IPS DF 6.9 (cell line): ENCODE measurements at places on chromosomes 7 and 10.

- no peak for DNase-seq
Observed at GRCh38 chr10:76998451-76998850, 639.2 kb downstream of the KCNMA1 start.

DNA sequence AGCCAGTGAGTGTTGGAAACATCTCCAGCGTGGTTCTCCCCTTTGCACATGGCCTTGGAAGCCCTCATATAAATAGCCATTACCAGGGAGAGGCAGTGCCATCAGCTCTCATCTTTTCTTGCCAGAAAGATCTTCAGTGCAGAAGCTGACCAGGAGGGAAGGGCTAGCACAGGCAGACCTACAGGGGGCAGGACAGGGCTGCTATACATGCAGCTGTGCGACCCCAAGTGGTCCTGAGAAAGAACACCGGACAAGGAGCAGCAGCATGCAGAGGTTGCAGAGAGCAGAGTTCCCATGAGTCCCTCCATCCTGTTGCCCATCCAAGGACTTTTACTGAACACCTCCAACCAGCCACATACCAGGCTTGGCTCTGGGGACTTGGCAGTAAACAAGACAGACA lies 17.1 kb downstream of the GRID1 start:
- no peak for DNase-seq

DNA sequence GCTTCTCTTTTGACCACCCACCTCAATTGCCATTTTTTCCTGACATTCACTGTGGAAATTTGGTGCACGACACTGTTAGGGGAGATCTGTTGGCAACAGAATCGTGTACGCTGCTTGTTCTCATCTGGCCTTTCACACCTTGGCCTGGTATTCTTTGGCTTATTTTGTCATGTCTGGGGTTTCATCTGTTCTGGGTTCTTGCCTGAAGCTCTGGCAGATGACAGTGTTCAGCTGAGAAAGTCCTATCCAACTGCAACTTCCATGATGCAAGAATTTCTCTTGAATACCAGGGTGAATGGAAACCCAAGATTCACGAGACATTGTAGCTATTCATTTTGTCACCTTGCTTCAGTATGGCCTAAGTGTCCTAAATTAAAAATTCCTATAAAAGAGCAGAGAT lies 82.6 kb upstream of the CELF2 start:
- DNase-seq, result no peak

DNA sequence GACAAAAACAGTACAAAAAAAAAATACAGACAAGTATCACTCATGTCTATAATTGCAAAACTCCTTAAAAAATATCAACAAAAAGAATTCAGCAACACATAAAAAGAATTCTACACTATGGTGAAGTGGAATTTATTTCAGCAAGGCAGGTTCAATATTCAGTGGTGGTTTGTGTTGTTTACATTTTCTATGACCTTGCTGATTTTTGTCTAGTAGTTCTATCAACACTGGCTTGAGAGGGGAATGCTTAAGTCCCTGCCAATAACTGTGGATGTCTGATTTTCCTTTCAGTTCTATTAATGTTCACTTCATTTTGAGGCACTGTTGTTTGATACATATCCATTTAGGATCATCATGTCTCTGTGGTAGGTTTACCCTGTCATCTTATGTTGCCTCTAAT lies 58.5 kb downstream of the CADPS2 start:
- no peak for DNase-seq

GRCh38 chr10:122560279-122560804 lies at the start of gene DMBT1:
Gene DMBT1, plus strand, starts transcription at chr10:122560754. Its CDS starts 17 bp downstream, at chr10:122560771.
- no peak for DNase-seq

DNA sequence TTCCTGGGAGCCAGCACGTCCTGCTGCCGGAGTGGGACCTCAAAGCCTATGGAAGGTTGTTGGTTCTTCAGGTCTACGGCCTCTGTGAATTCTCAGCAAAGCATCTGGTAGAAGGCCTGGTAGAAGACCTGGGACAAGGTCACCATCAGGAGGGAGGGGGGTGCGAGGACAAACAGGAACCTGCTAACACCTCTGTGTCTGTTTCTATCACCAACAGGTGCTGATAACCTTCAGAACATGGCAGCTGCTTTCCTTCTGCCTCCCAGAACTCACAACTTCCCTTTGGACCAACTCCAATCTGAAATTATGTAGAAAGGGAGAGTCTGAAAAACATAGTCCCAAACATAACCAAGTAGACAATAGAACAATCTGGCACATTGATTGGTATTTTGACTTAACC lies 8.3 kb upstream of the MET start:
- DNase-seq, result no peak

- no peak for DNase-seq
Observed at GRCh38 chr7:127047521-127047920, 205.2 kb downstream of the GRM8 start.

DNA sequence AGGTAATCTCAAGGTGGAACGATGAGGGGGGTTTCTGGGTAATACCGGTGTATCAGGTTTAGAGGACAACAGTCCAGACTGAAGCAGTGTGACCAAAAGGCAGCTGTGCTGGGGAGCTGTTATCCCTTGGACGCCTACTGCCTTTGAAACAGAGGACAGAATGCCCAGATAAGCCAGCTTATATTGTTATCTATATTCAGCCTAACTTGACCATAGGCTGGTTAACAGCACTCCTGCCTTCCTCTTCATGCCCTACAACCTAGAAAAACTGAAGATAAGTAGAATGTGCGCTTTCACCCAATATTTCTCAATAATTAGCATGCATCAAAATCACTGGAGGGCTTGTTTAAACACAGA lies 44.9 kb downstream of the IL6 start:
- no peak for DNase-seq

- DNase-seq, result no peak
Observed at GRCh38 chr7:74625446-74625845, 32.1 kb upstream of the GTF2I start.

DNA sequence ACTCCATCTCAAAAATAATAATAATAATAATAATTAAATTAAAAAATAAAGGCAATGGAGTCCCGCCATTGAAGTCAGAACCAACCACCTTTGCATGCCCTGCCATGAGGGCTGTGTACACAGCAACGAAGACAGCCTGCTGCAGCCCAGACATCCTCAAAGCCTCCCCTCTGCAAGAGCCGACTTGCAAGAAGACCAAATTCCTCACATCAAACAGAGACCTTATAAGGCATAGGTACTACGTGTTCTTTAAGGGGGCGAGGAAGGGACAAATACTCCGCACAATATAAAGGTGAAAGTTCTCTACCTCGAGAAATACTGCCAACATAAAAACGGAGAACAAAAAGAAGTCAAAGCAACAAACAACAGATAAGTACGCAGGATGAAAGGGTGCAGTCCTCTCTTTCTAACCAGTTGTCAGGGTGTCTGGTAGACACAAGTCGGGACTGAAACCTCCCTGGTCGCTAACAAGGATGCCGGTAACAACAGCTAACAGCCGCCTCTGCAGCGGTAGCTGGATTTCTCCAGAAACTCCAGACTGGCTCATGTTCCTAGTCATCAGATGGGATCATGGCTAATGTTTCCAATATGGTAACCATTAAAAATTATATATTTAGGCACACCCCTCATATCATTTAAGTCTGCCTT lies 23.6 kb downstream of the FGFR2 start:
- no peak for DNase-seq

DNA sequence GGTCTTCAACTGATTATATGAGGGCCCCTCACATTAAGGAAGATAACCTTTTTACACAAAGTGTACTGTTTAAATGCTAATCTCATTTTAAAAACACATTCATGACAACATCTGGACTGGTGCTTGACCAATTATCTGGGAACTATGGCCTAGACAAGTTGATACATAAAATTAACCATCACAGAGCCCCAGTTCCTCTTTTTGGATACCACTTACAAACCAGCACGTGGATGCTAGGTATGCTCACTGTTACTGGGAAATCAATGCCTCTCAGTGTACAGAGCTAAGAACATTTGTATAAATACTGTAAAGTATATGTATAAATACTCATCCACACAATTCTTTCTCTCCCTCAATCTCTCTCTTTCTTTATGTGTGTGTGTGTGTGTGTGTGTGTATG lies 1217.8 kb upstream of the LRRTM3 start:
- DNase-seq, result no peak

DNA sequence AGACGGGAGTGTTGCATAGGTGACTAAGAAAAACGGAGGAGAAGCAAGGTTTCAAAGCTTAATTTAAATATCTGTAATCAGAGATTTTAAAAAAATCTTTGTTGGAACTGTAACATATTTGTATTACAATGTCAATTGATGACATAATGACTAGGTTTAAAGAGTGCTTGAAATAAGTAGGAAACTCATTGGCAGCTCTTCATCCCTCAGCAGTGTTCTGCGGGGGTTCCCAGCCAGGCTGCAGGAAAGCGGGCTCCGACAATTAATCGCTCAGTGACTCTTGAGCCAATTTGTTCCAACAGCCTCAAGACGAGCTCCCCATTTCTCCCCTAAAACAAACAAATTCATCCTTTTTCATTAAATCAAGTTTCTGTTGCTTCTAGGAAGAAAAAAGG lies 22.6 kb downstream of the CPXM2 start:
- DNase-seq, result no peak

- no peak for DNase-seq
Observed at GRCh38 chr10:113176652-113177155, 226.7 kb downstream of the TCF7L2 start.

DNA sequence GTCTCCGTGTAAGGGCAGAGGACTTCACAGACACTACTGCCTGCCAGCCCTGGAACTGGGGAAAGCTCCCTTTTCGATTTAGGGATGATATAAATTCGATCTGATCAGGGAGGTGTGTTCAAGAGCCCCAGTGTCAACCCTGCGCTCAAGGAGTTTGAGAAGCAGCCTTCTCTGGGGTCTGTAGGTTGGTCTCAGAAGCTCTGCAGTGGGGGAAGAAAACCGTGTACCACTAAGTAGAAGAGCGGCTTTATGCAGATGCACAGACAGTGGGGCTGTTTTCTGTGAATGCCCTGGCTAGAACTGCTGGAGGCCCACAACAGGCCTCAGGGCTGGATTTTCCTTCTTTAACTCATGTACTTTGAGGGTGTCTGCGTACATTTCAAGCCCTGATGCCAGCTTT lies 6.3 kb upstream of the TBX20 start:
- no peak for DNase-seq

DNA sequence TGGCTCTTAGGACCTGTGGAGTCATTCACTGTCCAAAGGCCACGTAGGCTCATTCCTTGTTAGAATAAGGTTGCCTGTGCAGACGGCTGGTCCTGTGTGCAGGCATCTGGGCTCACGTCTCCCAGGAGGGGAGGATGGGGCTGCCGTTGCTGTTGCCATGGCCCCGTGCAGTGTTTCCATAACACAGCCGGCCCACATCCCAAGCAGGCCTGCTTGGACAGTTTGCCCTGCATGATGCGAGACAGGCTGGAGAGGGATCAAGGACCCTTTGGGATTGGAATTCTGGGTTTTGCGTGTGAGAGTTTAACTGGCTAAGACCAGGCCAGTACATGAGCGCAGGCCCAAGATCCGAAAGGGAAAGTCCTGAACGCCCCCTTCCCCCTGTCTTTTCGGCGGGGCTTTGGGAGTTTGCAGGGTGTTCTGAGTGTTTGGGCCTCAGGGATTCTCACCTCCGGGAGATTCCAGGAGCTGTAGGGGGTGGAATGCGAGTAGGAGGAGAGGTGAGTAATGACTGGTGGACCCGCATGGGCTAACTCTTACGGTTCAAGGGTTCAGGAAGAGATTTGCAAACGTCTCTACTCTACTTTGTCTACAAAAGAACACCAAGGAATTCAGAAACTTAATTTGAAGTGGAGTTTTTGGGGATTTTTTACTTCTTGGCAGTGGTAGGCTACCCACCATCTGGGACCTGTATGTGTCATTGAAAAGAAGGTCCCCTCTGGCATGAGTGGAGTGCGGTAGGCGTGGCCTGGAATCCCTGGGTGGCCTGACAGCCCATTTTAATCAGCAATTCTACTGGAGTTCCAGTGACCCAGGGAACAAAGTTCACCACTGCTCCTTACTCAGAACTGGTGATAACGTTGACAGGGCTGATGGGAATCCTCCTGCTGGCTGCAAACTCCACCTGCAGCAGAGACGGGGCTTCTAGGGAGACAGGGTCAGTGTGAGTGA lies 125.4 kb downstream of the ITIH5 start:
- DNase-seq, result no peak

- no peak for DNase-seq
Observed at GRCh38 chr10:74255888-74256357, 104.9 kb downstream of the ADK start.

- no peak for DNase-seq
Observed at GRCh38 chr7:130148561-130148960, 56.6 kb downstream of the TMEM209 start.

GRCh38 chr10:18554479-18554878 lies 96.9 kb downstream of the NSUN6 start:
- no peak for DNase-seq

DNA sequence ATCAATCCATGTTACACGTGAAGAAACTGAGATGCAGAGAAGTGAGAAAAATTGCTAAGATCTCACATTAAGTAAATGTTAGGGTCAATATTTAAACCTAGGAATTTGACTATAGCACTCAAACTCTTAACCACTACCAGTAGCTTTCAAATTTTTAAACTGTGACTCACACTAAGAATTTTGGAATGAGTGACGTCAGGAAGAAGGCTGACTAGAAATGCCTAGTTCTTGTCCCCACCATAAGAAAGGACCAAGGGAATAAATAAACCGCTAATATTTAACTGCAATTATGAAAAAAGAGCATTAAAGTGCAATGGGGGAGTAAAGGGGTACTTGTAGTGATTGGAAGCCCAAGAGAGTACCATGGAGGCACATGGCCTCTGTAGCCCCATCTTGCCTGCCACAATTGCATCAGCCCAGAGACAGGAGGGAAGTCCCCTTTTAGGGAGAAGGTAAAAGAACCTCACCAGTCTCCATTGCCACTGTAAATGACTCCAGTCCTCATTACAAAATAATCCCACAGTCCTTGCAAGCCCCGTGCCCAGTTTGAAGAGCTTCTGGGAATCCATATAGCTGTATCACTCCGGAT lies 3.5 kb upstream of the AKR1B1 start:
- no peak for DNase-seq

DNA sequence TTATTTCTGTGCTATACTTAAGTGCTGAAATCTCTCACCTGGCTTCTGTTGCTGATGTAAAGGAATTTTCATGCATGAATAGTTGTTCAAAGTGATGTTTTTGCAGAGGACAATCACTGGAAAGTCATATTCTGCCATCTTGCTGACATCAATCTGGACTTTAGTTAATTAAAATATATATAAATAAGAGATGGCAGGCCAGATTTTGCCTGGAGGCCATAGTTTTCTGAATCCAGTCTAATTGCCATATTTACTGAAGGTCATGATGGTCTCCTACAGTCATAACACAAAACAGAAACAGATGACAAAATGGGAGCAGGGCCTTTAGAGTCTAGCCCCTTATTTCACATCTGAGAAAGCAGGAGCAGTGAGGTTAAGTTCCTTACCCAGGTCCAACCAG lies 228.2 kb downstream of the HPSE2 start:
- no peak for DNase-seq

- no peak for DNase-seq
Observed at GRCh38 chr7:27162561-27163287, 2.6 kb downstream of the HOXA9 start.
